ENCODE measurements at places on chromosomes 5 and 9. TPM values are rescaled to one million over a fixed set of nuclear protein-coding genes. Genes with fewer than 3 reads are reported as not detected.

DNA sequence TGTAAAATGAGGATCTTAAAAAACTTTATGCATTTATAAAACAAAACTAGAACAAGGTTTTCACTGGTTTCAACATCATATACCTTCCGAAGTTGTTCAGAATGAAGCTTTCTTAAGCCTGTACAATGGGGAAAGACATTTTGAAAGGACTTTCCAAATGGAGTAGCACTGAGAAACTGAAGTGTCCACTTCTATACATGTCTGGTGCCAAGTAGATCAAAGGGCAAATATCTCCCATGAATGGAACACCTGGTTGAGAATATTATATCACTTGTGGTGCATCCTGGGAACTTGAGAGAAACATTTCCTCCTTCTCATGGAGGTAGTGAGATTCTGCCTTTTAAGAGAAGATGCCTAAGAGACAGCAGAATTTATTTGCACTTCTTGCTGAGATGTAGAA is 182.1 kb upstream of the ACTBL2 start:
- DNase-seq: no peak

The C9orf85 gene
- total RNA-seq: 29.8 TPM

GRCh38 chr9:7402334-7403027 is 397.1 kb downstream of the DMAC1 start:
- DNase-seq: no peak

GRCh38 chr9:98502311-98502975 is 206.3 kb downstream of the GABBR2 start:
- no peak for DNase-seq

The RASGEF1C gene
- 0.69 TPM for total RNA-seq

- no peak for DNase-seq
These were observed 37.1 kb downstream of the DMRT2 start for GRCh38 chr9:1087120-1087881.

DNA sequence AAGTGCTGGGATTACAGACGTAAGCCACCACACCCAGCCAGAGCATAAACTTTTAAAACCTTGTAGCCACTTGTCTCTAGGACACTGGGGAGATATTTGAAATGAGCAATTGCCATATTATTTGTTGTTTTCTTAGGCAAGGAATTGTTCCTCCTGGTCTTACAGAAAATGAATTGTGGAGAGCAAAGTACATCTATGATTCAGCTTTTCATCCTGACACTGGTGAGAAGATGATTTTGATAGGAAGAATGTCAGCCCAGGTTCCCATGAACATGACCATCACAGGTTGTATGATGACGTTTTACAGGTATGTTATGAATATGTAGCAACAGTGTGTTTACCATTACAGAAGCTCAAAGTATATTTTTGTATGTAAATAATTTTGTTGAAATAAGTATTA is 30.5 kb downstream of the SFXN1 start:
- DNase-seq: no peak

GRCh38 chr9:74036549-74037231 is 460.4 kb upstream of the RORB start:
- DNase-seq: no peak

DNA sequence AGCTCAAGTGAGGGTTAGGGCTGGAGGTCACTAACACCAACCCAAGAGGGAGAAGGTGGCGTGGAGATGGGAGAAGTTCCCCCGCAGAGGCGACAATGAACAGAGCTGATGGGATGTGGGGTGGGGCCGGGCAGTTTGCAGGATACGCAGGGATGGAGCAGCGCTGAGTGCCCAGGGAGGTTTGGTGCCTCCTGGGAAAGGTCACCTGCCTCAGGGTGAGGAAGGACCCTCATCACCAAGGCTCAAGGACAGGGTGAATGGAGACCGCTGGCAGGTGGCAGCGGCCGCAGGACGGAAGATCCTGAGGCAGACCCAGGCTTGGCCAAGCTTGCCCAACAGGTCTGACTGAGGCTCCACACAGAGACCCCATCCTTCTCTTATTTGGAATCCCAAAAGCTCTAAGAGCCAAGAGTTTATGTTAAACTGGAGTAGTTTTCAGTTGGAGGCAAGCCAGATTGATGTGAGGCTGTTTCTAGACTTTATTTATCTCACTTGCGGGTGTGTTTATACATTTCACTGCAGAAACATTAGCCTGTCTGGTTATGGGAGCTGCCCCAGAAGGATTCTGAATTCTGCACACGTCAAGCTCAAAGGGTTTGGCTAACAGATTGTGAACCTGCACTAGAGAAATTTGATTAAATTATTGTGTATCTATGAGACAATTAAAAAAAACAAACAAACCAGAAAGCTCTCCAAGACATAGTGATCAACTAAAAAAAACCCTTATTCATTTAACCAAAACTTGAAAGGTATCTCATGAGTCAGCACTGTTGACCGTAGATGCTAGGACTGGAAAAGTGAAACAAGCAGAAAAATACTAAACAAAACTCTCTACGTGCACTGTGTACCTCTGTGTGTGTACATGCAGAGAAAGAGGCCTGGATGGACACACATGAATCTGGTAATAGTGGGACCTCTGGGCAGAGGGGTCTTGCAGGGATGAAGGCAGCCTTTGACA is 146.2 kb upstream of the PHYKPL start:
- no peak for DNase-seq

DNA sequence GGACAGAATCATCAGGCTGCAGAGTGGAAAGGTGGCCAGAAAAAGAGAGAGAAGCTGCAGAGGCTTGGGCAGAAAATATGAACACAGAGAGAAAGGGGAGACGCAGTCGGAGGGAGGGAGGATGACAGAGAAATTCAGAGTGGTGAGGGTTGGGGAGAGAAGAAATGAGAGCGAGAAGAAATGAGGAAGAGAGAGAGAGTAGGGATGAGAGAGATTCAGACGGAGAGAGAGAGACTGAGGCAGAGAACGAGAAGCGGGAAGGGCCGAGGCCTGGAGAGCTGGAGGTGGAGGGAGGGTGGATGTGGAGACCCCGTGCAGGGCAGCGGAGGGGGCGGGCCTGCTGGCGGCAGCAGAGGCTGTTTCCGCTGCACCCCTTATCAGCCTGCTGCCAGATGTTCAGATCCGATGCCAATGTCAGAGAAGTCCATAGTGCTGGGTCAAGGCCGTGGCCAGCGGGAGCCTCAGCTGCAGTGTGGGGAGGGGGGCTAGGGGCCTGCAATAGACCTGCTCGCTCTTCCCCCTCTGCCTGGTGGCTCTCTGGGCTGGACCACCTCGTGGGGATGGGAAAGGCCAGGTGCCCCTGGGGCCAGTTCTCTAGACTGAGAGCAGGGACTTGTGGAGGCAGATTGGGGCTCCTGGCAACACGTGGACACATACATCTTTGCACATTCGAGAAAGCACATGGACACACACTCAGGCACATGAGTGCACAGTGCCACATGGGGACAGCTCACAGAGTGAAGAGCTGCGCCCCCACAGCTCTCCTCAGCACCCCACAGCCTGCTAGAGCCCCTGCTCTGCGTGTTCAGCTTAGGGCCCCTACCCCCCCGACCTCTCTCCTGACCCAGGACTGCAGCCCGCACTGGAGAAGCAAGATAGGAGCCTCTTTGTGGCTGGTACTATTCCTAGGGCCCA is 4.9 kb upstream of the NR5A1 start:
- no peak for DNase-seq

The MARVELD2 gene
- total RNA-seq: 5.9 TPM

DNA sequence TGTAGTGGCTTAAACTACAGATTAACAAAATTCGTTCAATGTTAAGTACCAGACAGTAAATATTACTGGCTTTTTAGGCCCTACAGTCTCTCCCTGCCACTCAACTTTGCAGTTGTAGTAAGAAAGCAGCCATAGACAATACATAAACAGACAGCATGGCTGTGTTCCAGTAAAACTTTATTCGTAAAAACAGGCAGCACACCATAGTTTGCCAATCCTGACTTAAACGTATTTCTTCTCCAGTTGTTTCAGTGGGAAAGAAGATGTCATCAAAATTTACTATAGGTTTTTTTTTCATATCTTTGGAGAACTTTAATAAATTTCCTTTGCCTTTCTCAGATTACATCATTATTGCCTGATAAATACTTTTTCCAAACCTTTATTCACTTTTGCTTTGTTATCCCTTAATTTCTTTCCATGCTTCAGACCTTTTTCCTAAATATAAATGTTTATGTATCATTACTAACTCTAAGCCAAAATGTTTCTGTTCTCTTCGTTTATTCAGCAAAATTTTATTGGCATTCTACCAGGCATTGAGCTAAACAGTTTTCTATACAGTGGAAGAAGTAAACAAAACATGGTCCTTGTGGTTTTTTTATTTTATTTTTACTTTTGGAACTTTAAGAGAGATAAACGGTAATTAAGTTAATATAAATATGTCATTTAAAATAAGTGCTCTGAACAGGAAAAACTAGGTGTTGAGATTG is 64.5 kb downstream of the SLF1 start:
- DNase-seq: no peak

GRCh38 chr9:89022001-89022759 is 30.9 kb downstream of the S1PR3 start:
- DNase-seq: no peak

- DNase-seq: no peak
These were observed 68.7 kb downstream of the PSMB7 start for GRCh38 chr9:124346347-124347163.

DNA sequence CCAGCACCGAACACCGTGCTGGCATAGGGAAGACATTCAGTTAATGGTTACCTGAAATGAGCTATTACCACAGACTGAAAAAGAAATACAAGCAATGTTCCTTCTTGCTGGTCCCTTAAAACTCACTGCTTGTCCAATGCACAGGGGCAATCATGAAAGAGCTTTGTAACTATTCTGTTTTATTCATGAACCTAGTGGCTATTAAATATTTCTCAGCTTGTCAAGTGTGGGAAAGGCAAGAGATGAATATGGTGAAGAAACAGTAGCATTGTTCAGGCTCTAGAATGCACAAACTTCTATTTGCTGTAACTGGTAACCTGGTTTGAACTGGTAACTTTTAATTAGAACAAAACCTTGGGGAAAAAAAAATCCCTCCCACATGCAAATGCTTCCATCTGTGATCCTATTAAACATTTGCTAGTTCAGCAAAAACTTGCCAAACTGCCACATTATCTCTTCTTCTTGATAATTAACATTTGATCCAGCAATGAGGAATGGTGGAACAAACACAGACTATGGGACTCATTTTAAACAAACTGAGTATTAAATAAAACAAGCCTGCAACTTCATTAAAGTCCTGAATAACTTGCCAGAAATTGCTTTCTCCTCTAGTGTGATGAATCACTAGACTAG is 36.1 kb downstream of the YIPF5 start:
- DNase-seq: no peak
